Activated CD4-positive, alpha-beta T cell treated with anti-CD3 and anti-CD28 coated beads for 1 hour (primary cell): ENCODE measurements at places on chromosomes 1 and 21.

DNA sequence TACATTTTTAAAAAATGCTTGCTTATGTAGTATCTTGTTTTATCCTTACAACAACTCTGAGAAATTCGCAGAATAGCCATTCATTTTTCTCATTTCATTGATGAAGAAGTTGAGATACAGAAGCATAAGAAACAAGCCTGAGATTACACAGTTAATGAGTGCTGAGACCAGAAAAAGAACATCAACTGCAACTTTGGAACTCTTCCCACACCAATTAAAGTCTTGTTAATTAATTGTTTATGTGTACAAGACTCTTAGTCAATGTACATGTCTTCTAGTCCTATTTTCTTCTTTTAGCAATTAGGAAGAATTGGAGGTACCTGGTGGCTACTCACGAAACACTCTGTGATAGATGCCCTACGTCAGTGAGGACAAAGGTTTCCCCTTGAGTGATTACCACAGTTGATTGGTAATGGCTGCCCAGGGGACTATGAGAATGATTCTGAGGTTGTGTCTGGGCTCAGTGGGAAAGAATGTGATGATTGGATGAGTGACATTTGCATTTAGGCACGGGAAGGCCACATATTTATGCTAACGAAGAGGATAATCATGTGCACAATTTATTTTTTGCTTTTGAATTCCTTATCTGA lies 187.4 kb upstream of the KCNK2 start:
- no peak for DNase-seq

- peak; percentile 11 for DNase-seq
Measured at GRCh38 chr21:36079010-36079649, 9.3 kb downstream of the CBR1 start.

DNA sequence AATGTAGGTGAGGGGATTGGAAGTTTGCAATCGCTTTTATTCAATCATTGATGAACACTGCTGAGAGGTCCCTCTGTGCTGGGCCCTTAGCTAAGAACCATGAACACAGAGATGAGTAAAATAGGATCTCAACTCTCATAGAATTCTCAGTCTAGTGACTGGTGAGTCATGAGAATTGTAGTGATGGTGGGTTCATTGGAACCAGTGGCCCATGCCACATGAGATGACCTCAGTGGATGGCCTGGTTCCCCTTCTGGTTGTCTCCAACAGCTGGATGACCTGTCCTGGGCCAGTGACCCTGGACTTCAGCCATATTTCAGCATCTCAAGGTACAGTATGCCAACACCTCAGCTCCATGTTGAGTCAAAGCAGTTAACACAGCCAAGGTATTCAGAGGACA lies 21.3 kb upstream of the S100A10 start:
- DNase-seq: no peak

DNA sequence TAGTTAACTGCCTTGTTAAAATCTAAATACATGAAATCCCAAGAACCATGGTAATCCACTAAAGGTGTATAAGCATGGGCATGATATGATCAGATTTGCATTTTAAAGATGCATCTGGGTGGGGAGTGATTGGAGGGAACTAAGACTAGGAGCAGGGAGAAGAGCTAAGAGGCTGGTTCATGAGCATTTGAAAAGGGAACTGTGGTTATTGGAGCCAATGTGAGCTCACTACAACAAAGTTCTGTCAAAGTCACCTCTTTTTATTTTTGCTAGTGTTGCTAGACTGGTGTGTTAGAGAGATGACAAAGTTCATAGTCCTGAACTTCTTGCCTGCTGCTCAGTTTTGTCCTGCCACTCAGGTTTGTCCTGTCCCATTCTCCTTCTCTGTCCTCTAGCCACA lies 67.1 kb upstream of the LRRC8D start:
- no peak for DNase-seq

- no peak for DNase-seq
Measured at GRCh38 chr1:200733907-200734306, 4.8 kb upstream of the CAMSAP2 start.

- no peak for DNase-seq
Measured at GRCh38 chr1:87603626-87604025, 274.9 kb downstream of the LMO4 start.

GRCh38 chr21:42058631-42059111 lies 12.4 kb upstream of the UMODL1 start:
- no peak for DNase-seq

DNA sequence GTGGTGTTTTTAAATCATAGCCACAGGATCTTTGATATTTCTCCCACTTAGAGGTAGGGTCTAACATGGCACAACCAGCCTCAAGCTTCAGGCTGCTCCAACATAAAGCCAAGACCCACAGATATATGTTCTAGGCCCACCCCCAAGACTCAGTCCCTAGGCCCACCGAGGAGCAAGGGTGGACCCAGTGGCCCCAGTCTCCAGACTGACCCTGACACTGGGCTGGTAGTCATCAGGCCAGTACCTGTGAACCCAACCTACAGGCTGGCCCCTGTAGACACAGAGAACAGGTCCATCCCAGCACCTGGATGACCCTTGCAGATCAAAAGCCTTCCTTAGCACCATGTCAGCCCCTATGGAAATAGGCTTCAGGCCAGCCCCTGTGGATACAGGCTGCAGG lies 60.5 kb downstream of the NEGR1 start:
- no peak for DNase-seq

GRCh38 chr1:10900691-10901090 lies 104.2 kb upstream of the CASZ1 start:
- no peak for DNase-seq

DNA sequence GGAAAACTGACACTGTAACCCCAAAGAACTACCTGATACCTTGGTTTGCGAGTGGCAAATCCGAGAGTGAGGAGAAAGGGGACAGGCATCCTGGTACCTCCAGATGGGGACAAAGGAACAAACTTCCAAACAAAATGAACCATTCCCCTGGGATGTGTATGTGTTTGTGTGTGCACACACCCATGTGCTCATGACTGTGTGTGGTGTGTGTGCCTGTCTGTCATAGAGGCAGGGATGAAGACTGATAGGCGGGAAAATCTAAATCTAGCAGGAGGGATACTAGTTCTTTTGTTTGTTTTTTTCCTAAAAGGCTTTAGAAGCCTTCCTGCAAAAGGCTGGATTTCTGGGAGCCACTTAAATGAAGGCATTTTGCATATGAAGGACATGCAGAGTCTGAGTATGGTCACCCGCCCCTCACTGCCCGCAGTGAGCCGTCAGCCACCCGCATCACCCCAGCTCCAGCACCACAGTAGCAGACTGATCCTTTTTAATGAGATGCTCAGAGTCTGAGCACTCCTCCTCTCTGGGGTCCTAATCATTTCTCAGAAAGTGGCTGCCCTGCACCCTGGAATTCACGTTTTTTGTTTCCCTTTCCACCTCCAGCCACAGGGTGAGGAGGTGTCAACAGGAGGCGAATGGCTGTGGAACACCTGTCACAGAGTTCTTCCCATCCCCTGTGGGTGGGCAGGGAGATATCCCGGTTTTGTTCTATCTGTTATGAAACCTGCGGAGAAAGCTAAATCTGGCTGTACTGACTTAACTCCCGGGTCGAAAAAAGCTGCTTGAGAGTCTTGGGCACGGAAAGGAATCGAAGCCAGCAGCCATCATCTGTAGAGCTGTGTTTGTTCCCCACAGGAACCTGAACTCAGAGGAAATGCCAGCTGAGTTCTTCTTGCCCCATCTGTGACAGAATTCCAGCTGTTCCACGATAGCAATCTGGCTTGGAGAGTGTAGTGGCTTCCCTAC lies 34.9 kb downstream of the UTP25 start:
- no peak for DNase-seq

DNA sequence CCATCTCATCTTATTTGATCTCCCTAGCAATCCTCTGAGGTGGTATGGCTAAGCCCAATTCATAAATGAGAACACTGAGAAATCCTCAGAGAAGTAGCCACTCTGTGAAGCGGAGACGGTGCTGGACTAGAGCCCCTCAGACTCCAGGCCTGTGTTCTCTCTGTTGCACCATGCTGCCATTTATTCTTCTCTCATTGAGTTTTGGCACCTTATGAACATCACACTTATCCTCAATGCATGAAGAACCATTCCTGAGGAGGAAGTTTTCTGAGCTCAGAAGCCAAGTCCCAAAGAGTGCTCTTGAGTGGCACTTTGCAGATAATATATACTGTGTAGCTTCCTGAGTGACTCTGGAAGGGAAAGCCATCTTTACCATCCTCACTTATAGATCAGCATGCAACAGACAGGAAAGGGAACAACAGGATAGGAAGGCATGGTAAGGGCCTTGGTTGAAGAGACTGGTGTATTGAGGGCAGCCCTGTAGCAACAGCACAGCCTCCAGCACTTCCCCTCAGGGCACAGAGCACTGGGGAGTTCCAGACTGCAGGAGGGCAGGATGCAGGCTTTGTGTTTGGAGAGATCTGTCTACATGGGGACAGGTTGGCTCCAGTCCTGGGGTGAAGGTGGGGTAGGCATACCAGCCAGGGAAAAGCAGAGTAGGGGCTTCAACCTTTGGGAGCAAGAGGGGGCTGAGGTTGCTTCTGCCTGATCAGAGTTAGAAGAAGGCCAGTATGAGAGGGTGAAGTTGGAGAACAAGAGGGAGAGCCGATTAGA lies 1.6 kb upstream of the CRNN start:
- DNase-seq: no peak

- DNase-seq: no peak
Measured at GRCh38 chr1:168806952-168807351, 77.9 kb upstream of the DPT start.

DNA sequence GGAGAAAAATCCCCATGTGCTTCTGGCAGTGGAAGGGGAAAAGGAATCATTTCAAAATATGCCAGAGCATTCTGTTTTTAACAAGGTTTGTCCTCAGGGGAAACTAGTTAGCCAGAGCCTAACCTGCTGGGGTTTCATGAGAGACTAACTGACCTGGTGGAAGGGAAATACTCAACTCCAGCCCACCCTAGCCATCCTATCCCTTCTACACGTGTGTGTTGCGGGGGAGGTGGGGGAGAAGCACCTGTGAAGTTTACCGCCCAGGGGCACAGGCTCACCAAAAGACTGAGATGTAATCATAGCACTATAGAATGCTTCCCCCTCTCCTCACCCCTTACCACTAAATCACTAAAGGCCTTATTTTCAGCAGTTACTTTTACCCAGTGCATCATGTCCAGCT lies 139.5 kb downstream of the GRIK3 start:
- no peak for DNase-seq

DNA sequence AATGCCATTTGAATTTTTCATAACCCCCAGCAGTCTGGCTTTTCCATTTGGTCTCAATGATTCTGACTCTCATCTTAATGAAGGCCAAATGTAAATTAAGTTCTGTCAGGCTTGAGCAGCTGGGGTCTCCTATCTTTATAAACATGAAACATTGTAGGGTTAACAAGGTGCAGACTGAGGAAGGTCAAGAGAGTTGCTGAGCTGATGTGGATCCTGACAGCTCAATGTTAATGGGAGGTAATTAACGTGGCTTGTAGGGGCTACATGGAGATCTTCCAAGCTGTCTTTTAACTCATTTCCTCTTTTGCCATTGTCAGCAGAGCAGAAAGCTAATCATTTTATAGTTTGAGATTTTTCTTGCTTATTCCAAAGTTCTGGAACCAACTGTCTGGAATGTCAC lies 55.2 kb downstream of the FGGY start:
- no peak for DNase-seq

- no peak for DNase-seq
Measured at GRCh38 chr1:209560529-209560928, 23.0 kb upstream of the CAMK1G start.

- DNase-seq: peak; percentile 76
Measured at GRCh38 chr21:35051287-35051818, 2.3 kb upstream of the RUNX1 start.

DNA sequence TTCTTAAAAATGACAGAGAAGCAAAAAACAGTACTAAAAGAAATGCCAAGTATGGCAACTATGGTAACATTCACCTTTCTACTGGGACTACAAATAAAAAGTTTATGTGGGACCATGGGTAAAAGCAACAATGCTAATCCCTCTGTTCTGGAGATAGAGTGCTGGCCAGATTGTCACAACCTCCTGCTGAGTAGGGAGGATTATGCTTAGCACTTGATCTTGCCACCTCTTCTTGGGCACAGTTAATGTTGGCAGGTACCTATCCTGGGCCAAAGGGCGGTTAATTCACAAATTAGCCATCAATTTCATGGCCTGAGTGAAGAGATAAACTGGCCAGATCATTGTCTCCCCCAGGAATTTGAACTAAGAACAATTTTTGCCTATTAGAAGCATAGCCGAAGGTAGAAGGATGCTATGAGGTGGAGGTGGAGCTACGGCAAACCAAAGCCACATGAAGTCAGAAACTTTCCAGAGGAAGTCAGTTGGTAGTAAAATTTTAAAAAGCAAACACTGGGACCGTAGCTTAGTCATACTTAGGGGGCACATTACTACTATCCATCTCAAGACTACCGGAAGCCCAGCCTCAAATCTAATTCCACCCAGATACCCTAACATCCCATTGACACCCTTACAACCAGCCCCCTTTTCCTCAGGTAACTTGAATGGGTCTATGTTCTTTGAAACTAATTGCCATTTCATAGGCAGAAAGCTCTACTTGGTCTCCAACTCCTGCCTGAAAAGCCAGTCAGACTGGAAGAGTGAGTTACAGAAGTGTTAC lies 2.7 kb downstream of the SCYL3 start:
- no peak for DNase-seq

GRCh38 chr1:203480084-203480483 lies 4.5 kb downstream of the PRELP start:
- no peak for DNase-seq

- no peak for DNase-seq
Measured at GRCh38 chr1:198598796-198599321, 40.0 kb upstream of the PTPRC start.
